NCI-H82 (cell line): ENCODE measurements at places on chromosomes 6 and 20.
A peak's percentile ranks its signal among the peaks of the same experiment; 100 is the strongest.

DNA sequence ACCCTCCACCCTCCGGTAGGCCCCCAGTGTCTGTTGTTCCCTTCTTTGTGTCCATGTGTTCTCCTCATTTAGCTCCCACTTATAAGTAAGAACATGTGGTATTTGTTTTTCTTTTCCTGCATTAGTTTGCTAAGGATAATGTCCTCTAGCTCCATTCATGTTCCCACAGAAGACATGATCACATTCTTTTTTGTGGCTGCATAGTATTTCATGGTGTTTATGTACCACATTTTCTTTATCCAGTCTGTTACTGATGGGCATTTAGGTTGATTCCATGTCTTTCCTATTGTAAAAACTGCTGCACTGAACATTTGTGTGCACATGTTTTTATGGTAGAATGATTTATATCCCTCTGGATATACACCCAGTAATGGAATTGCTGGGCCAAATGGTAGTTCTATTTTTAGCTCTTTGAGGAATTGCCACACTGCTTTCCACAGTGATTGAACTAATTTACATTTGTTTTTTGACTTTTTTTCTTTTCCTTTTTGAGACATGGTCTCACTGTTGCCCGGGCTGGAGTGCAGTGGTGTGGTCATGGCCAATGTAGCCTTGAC lies 4.5 kb downstream of the KPNA5 start:
- DNase-seq: no peak

GRCh38 chr20:8671370-8671961 lies 397.4 kb upstream of the PLCB4 start:
- peak; percentile 82 for DNase-seq

DNA sequence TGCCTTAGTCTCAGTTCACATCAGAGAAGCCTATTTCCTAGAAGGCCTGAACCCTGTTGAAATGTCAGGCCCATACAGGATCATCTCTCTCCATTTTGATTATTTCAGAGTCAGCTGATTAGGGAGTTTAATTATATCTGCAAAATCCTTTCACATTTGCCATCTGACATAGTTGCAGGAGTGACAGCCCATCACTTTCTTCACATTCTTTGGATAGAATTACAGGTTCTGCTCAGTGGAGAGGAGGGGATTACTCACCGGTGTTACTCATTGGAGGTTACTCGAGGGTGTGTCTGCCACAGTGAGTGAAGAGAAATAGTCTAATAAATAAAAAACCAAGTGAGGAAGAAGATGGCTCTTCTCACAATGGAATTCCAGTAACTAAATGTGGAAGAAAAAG lies 216.8 kb downstream of the TMEM242 start:
- peak; percentile 24 for DNase-seq

- DNase-seq: no peak
Measured at GRCh38 chr6:106194949-106195921, 109.1 kb downstream of the PRDM1 start.

DNA sequence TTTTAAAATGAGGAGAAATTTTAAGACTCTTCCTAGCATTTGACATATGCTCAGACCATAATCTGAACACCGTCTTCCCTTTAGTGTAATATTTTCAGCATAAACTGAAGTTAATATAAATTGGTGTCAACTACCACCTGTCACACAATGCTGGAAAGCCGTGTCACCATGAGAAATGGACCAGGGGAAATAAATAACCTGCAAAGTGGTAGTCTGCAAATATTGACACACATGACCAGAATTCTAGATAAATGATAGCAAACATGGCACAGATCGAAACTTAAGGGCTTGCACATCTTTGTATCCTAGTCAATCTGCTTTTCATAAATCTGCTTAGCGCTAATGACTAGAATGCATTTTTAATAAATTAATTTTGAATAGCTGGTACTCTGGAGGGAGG lies 191.9 kb downstream of the CD83 start:
- no peak for DNase-seq

DNA sequence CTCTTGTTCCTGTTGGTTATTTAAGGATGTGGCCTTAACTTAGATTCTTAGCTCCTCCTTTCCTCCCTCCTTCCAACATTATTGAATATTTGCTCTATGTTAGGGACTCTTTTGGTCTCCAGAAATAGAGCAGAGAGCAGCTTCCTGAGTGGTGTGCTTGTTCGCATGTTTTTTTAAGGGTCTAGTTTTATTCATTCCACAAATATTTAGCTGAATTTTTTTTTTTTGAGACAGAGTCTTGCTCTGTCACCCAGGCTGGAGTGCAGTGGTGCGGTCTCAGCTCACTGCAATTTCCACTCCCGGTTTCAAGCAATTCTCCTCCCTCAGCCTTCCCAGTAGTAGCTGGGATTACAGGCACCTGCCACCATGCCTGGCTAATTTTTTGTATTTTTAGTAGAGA lies 169.2 kb downstream of the ZFAND3 start:
- DNase-seq: no peak

DNA sequence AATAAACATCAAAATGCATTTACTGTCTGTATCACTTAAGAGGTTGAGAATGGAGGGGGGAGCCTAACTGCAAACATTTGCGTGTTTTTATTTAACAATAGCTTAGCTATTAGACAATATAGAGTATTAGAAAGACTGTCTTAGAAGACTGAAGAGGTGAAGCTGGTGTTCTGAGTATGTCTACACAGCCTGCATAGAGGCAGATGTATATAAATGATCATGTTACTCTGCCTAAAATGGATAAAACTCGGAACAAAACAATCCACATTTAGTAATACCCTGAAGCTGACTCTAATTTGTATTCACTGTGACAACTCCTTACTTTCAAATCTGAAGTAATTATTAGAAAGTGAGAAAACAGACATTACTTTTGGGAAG lies 181.9 kb downstream of the GMPR start:
- DNase-seq: no peak

DNA sequence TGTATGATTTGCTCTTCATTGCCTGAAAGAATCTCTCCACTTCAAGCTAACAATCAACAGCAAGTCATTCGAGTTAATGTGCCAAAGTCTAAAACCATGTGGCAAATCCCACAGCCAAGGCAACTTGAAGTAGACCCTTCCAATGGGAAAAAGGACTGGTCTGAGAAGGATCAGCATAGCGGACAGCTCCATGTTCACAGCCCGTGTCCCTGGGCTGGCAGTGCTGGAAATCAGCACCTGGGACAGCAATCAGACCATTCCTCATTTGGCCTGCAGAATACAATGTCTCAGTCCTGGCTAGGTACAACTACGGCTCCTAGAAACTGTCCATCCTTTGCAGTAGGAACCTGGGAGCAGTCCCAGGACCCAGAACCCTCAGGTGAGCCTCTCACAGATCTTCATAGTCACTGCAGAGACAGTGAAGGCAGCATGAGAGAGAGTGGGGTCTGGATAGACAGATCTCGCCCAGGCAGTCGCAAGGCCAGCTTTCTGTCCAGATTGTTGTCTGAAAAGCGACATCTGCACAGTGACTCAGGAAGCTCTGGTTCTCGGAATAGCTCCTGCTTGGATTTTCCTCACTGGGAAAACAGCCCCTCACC lies 1.1 kb downstream of the GJA10 start:
- peak; percentile 11 for DNase-seq

DNA sequence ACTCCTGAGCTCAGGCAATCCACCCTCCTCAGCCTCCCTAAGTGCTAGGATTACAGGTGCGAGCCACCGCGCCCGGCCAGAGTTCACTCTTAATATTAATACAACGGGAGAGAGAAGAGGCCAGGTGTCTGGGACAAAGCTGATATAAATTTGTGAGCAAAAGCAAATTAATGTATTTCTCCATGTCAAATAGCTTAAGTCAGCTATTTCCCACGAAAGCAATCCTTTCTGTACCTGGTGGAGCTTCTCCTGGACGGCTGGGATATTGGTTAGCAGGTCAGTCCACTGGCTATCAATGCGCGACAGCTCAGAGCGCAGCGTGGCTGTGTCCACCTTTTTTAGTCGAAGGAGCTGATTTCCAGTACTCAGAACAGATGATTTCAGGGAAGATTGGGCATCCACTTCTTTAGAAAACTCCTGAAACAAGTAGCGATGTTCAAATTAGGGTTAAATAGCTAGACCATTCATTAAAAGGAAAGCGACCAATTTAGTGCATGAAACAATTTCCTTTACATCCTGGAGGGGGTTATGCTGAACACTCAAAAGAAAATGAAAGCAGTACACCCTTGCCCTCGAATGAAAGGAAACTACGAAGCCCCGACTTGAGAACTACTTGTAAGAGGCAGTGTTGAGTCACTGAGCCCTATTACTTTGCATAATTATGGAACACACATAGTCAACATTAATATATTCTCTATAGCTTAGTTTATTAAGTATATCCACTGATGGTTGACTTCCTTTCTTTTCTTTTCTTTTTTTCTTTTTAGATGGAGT lies 403.4 kb downstream of the SYNE1 start:
- no peak for DNase-seq

DNA sequence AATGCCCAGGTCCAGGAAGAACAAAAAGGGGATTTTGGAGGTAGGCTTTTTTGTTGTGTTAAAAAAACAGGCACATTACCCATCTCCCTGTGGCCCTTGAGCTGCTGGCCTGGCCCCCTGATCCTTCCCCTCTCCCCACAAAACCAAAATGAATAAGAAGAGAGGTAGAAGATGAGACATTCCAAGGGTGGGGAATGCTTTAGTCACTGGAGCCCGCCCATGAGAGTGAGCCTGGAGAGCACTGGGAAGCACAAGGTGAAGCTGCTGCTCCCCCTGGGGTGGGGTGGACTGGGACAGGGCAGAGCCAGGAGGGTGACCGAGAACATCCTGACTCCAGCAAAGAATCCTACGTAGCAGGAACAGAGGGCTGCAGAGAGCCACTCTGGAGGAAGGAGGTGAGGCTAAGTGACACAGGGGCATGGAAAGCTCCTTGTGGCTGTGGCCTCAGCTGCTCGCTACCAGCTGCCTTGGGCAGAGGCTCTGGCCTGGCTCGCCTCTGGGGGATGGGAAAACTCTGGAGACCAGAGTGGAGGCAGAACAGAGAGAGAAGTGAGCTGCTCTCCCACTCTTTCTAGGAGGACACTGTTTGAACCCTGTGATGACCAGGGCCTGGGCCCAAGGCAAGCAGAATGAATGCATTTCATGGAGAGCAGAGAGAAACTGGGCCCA lies 48.3 kb downstream of the AKAP7 start:
- DNase-seq: no peak

- DNase-seq: peak; percentile 4
Measured at GRCh38 chr6:143299253-143300166, 151.0 kb downstream of the ADAT2 start.

DNA sequence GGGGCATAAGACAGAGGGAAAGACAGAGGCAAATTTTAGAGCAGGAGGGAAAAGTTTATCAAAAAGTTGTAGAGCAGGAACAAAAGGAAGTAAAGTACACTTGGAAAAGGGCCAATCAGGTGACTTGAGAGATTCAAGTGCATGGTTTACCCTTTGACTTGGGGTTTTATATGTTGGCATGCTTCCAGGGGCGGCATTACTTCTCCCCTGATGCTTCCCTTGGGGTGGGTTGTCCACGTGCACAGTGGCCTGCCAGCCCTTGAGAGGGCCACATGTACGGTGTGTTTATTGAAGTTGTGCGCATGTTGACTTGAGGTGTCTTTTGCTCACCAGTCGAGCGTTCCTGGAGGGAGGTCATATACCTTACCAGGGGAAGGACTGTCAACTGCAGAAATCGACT lies 259.5 kb upstream of the JARID2 start:
- peak; percentile 39 for DNase-seq

GRCh38 chr6:45966797-45967196 lies 48.9 kb downstream of the CLIC5 start:
- DNase-seq: no peak

DNA sequence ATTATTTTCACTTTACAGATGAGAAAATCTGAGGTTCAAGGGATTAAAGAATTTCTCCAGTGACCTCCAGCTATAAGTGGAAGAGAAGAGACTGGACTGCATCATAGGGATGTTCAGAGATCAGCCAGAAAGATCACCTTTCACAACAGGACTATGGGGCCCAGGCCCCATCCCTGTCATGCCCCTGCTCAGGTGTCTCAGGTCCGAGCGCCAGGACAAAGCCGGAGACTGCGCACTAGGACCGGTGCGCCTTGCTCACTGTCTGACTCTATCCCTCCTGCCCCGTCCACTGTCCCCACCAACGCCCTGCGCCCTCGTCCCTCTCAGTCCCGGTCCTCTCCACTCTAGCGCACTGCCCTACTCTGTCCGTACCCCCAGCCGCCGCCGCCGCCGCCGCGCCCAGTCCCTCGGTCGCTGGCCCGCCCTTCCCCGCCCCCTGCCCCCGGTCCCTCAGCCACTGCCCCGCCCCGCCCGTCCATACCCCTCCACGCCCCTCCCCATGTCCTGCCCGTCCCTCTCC lies 521 bp upstream of the RAD21L1 start:
- no peak for DNase-seq

DNA sequence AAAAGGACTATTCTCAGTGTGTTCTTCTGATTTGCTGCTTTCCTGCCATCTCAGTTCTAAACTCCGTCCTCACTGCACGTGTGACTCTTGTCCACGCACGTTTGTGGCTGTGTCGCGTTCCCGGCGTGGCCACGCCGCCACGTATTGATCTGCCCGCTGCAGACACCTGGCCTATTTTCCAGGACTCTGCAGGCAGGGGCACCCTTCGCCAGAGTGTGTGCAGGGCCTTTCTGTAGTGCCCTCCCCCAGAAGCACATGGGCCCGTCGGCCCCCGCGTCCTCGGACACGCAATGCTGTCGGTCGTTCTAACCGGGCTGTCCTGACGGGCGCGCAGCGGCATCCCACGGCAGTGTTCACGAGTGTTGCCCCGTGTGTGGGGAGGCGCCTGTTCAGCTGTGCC lies 87.6 kb downstream of the YTHDF1 start:
- DNase-seq: no peak

- DNase-seq: no peak
Measured at GRCh38 chr6:79134699-79135474, 56.8 kb upstream of the PHIP start.

DNA sequence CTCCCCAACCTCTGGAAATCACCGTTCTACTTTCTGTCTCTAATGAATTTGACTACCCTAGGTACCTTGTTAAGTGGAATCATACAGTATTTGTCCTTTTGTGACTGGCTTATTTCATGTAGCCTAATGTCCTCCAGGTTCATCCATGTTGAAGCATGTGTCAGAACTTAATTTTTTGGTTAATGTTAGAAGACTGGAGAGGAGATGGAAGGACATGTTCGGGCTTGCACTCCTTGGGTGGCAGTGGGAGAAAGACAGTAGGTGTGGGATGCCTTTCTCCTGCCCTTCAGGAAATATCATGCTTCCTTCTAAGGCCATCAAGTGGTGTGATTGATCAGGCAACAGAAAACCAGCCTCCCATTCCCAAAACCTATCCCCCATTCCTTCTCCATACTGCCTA lies 61.1 kb upstream of the RNF144B start:
- DNase-seq: no peak
